ENCODE measurements at places on chromosomes 3 and 15.
A peak's percentile ranks its signal among the peaks of the same experiment; 100 is the strongest.

- DNase-seq = no peak
Observed at GRCh38 chr3:133573629-133574194, at the start of gene CDV3. TSS of gene CDV3 (plus strand) at chr3:133573686. CDS start at chr3:133574045, 359 bp downstream.

GRCh38 chr3:64648927-64649906 is 38.6 kb downstream of the ADAMTS9 start:
- no peak for DNase-seq

DNA sequence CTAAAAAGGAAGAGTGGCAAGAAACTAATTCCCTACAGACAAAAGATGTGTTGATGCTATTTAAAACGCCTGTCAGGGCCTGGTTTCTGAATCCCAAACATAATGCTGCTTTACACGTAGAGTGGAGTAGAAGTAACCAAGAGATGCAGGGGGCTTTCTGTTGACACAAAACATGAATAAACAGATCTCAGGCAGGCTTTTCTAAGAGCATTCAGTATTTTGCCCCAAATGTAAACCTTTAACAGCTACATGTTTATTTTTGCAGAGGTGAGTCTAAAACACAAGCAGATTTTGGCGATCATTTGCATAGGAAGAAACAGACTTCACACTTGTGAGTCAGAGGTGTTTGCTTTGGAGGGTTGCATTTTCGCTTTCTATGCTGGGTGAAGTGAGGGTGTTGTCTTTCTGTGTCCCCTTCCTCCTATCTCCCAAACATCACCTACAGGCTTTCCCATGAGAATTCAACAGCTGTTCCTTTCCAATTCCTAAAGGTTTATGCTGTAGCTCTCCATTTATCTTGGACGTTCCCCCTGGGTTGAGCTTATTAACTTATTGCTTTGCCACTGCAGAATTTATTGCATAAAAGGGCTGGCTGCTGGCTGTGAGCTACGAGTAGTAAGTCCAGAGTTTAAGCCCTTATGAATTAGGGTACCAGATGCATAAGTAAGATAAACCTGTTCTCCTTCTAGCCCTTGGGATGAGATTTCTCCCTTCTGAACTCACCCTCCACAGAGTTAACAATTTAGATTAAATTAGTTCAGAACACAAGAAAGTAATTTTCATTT is 156.7 kb downstream of the DIPK2A start:
- DNase-seq = no peak

- DNase-seq = no peak
Observed at GRCh38 chr15:92707880-92708551, 52.4 kb upstream of the FAM174B start.

DNA sequence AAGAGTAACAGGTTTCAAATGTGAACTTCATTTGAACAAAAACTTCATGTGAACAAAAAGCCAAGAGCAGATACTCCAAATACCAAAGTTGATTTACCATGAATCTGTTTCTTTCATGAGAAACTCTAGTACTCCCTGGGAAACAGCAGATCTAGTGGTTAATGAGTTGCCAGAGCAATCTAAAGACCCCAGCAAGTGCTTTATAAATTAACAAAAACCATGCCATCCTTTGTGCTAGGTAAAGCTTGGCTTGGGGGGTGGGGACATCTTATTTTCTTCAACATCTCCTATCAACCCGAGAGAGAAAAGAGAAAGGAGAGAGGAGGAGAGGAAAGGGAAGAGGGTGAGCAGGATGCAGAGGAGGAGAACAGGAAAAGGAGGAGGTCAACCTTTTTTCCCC is 100.7 kb downstream of the TBL1XR1 start:
- no peak for DNase-seq

- DNase-seq = no peak
Observed at GRCh38 chr3:46946856-46947545, 29.5 kb downstream of the CCDC12 start.

GRCh38 chr3:134253475-134254226 is 3.0 kb upstream of the RYK start:
- DNase-seq = no peak

GRCh38 chr3:197149528-197149927 is 119.9 kb upstream of the MELTF start:
- no peak for DNase-seq

DNA sequence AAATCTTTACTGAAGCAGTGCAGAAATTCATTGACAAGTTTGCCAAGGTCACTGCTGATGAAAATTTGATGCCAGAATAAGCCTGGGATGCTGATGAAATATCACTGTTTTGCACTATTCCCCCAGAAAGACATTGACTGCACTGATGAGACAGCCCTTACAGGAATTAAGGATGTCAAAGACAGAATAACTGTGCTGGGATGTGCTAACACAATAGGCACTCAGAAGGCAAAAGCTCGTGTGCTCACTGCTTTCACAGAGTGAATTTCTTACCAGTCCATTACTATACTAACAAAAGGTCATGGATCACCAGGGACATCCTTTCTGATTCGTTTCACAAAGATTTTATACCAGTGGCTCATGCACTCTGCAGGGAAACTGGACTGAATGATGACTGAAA is 69.4 kb downstream of the MCF2L2 start:
- no peak for DNase-seq

DNA sequence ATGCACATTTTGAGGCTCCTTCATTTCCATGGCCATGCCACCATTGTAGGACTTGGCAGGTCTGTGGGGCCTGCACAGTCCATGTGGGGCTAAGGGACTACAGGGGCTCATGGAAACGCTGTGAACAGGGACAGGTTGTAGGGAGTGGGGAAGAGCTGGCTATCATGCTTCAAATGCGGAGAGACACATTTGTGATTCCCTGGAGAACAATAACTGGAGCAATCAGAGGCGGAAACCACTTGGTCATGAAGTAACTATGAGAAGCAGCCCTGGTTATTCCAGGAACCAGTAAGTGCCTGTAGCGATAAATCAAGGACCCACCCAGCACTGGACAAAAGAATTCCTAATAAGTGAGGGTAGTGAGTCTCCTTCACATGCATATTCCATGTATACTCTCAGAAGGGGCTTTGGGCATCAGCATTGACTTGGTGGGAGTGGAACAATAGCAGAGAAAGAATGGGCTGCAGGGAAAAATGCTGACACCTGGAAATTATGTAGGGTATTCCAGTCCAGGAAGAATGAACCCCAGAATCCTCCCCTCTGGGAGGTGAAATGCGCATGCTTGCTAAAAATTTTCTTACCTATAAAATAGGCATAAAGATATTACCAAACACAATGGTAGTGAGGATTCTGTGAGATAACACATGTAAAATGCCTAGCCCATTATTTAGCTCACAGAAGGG is 251.4 kb upstream of the ROPN1 start:
- DNase-seq = no peak

GRCh38 chr15:74422652-74423430 is 10.9 kb downstream of the SEMA7A start:
- no peak for DNase-seq

- no peak for DNase-seq
Observed at GRCh38 chr3:186261638-186262037, 100.4 kb downstream of the DGKG start.

DNA sequence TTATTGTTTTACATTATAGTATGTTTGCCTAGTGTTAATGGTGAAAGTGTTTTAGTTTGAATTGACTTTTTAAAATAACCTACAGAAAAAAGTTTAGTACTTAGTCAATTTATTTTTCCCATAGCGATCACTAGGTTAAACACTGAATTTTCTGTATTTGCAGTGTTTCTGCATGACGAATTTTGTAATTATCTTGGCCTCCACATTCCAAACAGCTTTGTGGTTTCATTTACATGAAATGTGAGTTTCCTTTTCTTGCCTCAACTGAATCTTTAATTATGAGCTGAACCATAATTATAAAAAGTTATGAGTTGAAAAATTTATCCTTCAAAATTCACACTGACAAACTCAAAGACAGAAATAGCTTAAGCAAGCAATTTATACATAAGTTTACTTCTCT is 235.5 kb downstream of the CTNNB1 start:
- DNase-seq = no peak

DNA sequence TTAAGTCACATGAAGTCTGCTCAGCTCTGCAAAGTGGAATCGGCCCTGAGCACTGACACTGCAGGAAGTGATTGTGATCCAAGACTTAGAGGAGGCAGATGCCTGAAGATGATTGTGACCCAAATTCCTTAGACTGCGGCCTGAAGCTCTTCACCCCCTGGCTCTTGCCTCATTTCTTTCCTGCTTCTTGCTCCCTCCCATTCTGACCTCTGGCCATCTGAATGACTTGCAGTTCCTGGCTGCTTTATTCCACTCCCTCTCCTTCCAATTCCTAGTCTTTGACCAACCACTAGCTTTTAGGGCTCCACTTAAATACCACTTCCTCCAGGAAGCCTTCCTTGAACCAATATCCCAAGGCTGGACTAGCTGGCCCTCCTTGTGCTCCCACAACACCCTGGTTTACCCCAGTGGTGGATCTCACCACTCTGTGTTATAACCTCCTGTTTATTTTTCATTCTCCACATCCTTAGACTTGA is 9.9 kb upstream of the EPB42 start:
- DNase-seq = no peak

GRCh38 chr15:51751697-51752683 is 593 bp downstream of the TMOD2 start:
- DNase-seq = peak; percentile 28

DNA sequence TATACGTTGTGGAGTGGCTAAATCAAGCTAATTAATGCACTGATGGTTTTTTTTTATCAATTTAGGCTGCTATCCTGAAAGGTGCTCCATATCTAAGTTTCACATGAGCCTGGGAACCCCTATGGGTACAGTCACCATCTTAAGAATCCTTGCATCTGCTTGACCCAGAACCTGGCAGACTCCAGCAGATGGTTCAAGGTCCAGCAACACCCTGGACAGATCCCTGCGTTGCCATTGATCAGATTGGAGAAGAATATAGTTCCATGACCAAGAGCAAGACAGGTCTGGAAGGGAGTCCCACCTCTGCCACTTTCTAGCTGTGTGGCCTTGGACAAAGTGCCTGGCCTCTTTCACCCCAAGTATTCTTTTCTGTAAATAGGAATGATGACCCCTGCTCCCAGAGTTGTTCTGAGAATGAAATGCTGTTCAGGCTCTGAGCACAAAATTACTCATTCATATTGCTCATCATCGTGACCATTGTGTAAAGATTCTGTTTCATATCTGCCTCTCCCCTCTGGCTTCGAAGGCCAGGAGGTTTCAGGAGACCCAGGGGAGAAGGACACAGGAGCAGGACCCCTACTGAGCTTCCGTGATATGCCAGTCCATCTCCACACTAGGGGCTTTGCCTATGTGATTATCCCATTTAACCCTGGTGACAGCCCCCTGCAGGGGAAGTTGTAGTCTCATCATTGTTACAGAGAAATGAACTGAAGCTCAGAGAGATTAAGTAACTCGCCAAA is 30.0 kb upstream of the TSEN2 start:
- DNase-seq = no peak

- no peak for DNase-seq
Observed at GRCh38 chr3:14803981-14804834, 14.6 kb upstream of the FGD5 start.

- no peak for DNase-seq
Observed at GRCh38 chr3:167728176-167728575, 6.5 kb downstream of the PDCD10 start.

- no peak for DNase-seq
Observed at GRCh38 chr3:17915341-17915740, 172.9 kb upstream of the TBC1D5 start.

GRCh38 chr3:52770496-52771333 is at the start of gene NEK4:
TSS of gene NEK4 (minus strand) at chr3:52770940. CDS start at chr3:52770746, 194 bp downstream.
- peak; percentile 75 for DNase-seq

GRCh38 chr15:86201313-86202008 is 121.8 kb downstream of the AGBL1 start:
- no peak for DNase-seq

- DNase-seq = no peak
Observed at GRCh38 chr15:38809621-38810020, 245.0 kb upstream of the RASGRP1 start.

- peak; percentile 4 for DNase-seq
Observed at GRCh38 chr15:85497172-85497569, 116.8 kb downstream of the AKAP13 start.

GRCh38 chr3:150127011-150127490 is 156.4 kb upstream of the PFN2 start:
- no peak for DNase-seq

DNA sequence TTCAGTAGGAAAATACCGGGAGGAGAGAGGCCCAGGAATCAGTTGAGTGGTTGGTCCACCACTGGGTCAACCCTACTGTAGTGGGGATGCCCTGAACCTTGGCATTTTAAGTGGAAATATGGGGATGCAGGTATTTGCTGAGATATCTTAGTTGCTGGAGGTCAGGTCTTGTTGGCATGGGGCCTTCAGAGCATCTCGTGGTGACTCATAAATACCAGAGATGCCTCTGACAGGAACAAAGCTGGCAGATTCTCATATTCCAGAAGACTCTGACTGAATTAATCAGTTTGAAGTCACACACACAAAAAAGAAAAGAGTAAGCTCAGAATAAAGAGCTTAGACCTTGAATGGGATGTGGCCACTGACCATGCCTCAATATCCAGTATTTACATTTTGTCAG is 91.6 kb downstream of the CACNA2D3 start:
- DNase-seq = no peak

GRCh38 chr3:135891121-135891520 is 74.4 kb upstream of the PPP2R3A start:
- no peak for DNase-seq

DNA sequence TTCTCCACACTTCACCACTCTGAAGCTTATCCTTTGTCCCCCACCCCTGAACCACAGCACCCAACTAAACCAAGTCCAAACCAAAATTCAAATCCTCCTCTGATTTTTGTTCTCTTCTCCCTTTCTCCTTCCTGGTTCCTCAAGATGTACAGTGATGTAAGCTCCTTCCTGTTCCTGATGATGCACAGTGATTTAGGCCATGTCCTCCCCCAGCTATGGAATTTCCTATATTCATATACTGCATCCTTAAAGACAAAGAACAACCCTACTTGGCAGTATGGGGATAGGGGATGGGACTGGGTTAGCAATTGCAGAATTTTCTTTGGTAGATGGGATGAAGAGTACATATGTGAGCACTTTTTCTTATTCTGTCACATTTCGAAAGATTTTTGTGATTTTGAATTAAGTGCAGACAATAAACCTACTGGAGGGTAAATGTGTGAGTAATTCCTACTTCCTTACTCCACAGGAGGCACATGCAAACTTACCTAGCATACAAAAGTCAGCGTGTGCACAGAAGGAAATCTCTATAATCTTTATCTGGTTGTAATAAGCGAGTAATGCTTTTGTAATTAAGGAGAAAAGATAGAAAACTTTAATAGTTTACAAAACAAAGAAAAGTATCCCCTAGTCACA is 125.0 kb downstream of the ANO10 start:
- DNase-seq = no peak

- no peak for DNase-seq
Observed at GRCh38 chr3:143445118-143445517, 325.5 kb downstream of the CHST2 start.

DNA sequence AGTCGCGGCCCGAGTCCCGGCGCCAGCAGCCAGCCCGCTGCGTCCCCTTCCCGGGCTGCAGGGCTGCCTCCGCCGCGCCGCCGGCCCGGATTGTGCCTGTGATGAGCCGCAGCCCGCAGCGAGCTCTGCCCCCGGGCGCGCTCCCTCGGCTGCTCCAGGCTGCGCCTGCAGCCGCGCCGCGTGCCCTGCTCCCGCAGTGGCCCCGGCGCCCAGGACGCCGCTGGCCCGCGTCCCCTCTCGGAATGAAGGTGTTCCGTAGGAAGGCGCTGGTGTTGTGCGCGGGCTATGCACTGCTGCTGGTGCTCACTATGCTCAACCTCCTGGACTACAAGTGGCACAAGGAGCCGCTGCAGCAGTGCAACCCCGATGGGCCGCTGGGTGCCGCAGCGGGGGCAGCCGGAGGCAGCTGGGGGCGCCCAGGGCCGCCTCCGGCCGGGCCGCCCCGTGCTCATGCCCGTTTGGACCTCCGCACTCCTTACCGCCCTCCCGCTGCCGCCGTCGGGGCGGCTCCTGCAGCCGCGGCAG is 1.2 kb downstream of the CHST2 start:
- DNase-seq = peak; percentile 61

GRCh38 chr3:117063930-117064329 is 354.4 kb downstream of the TUSC7 start:
- DNase-seq = no peak
